ENCODE measurements at places on chromosomes 1 and 21.

- no peak for DNase-seq
These were observed 82.6 kb downstream of the VWA5B1 start for GRCh38 chr1:20373286-20373685.

- no peak for DNase-seq
These were observed 8.3 kb downstream of the ELF3 start for GRCh38 chr1:202018468-202019234.

GRCh38 chr1:30384286-30385245 lies 338.8 kb downstream of the MATN1 start:
- DNase-seq, result no peak

GRCh38 chr1:35577071-35577998 lies 4.2 kb downstream of the TFAP2E start:
- no peak for DNase-seq

DNA sequence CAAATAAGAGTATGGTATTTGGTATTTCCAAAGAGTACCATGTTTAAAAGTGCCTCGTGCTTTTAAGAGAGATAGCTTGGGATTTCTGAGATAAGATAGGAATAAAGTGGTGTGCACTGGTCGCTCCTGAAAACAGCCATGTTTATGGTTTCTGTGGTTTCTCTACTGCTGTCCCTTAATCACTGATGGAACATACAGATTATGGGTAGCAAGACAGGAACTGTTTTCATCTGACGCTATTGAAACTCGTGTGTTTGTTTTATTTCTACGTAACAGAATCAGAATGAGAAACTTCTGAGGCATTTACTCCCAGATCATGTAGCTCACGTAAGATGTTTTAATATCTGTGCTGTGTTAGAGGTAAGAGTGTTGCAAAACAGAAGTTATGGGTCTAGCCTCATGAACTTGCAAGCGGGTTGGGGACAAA lies 126.0 kb downstream of the KIAA0319L start:
- DNase-seq, result no peak

- DNase-seq, result no peak
These were observed 20.3 kb upstream of the PTGFRN start for GRCh38 chr1:116889380-116889779.

GRCh38 chr21:15966231-15966630 lies 236.4 kb downstream of the USP25 start:
- DNase-seq, result no peak

GRCh38 chr1:62905872-62906271 lies 121.9 kb downstream of the ATG4C start:
- no peak for DNase-seq

DNA sequence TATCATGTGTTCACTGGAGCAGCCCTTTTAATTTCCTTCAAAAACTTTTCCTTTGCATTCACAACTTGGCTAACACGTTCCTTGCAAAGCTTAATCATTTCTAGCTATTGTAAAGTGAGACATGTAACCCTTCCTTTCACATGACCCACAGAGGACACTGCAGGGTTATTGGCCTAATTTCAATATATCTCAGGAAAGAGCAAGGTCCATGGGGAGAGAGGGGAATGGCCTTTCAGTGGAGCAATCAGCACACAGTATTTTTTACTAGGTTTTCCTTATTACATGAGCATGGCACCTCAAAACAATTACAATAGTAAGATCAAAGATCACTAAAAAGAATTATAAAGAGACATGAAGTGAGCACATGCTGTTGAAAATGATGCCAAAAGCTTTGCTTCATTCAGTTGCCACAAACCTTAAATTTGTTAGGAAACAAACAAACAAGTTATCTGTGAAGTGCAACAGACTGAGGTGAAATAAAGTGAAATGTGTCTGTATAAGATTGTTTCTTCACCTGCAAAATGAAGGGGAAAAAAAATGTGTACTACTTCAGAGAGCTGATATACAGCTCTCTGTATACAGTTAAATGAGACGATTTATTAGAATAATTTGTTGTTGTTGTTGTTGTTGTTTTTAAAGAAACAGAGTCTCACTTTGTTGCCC lies 61.5 kb downstream of the EIF4G3 start:
- DNase-seq, result no peak

GRCh38 chr1:22350171-22350923 lies 101.3 kb upstream of the ZBTB40 start:
- DNase-seq, result no peak

GRCh38 chr1:43438953-43439581 lies 14.7 kb downstream of the HYI start:
- no peak for DNase-seq

- DNase-seq, result no peak
These were observed 23.6 kb upstream of the ZNF362 start for GRCh38 chr1:33232716-33233115.

DNA sequence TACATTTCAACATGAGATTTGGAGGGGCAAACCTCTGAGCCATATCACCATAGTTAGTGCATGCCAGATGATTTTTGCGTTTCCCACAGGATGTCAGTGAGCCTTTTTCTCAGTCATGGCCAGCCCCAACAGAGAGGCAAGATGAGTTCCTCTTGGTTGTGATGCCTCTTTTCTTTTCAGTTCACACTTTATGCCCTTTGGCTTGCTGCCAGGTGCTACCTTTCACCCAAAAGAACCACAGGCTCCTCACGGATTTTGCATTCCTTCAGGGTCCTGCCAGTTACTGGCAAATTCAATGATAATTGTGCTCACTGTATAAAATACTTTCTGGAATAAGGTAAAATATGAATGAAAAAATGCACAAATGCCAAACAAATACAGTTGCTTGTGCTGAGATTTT lies 411.3 kb downstream of the KIF26B start:
- DNase-seq, result no peak

- no peak for DNase-seq
These were observed 141.4 kb downstream of the CNIH3 start for GRCh38 chr1:224757508-224757907.

GRCh38 chr1:79760531-79760930 lies 754.0 kb upstream of the ADGRL4 start:
- DNase-seq, result no peak

DNA sequence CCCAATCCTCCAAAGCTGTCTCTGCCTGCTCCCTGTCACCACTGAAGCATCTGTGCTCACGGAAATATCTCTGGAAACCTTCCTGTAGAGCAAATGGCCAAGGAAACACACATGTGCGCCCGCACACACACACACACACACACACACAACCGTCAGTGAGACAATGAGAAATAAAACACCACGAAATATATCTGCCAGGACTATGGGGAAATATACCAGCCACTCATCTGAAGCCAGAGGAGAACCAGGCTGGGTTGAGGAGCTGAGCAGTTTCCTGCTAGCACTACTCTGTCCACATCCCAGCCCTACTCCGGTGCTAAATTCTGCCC lies 25.1 kb upstream of the PLXNA2 start:
- DNase-seq, result no peak

DNA sequence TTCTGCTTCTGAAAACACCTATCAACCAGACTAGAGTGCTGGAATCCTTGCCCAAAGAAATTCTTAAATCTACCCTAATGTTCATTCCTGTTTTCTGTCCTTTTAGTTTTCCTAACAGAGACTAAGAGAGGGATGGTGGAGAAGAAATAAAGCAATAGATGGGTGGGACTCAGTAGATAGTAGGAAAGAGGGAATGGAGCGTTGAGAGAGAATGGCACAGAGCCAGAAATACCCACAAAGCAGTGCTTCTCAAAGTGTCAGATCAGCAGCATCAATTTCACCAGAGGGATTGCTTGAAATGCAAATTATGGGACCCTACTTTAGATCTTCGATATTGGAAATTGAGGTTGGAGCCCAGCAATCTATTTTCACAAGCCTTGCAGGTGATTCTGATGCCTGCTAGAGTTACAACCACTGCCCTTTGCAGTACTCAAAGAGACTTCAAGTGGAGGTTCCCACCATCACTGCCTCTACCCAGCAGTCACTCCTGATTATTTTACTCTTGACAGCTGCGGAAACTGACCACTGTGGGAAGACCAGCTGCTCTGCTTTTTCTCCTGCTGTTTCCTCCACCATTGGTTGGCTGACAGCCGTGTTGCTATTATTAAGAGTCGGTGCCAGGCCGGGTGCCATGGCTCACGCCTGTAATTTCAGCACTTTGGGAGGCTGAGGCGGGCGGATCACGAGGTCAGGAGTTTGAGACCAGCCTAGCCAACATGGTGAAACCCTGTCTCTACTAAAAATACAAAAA lies 11.4 kb upstream of the PRPF3 start:
- no peak for DNase-seq

DNA sequence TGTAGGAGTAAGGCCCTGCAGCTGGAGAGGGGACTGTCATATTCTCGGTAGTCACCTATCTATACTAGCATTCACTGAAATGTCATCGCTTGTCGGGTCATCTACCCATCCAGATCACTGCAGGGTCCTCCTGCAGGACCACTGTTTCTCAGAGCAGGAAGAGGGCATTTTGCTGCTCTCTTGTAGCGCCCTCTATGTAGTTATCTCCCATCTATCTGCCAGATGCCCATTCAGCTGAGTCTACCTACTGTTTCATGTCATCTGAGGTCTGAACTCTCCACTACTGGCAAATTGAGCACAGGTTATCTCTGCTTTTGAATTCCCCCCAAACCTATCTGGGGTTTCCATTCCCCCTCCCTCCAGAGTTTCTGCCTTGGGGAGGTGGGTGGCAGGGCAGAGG lies 258.2 kb upstream of the FOXD3 start:
- DNase-seq, result no peak

DNA sequence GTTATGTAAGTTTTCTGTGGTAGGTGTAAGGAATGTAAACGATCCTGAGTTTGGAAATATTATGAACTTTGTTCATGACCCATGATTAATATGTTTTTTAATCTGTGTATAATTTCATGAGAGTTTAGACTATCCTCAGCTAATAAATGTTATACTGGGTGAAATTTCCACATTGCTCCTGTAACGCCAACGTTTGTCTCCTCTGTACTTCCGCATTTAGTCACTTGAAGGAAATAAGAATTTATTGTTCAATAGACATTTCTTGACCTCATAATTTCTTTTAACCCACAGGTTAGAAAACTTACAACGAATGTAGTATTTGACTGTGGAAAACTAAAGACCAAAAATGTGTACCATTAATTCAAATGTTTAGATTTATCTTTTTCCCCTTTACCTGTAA lies 876 bp downstream of the KCNJ15 start:
- no peak for DNase-seq

- no peak for DNase-seq
These were observed 5.8 kb downstream of the TINAGL1 start for GRCh38 chr1:31581821-31582810.

- no peak for DNase-seq
These were observed 553.4 kb downstream of the LTN1 start for GRCh38 chr21:28439251-28439650.

DNA sequence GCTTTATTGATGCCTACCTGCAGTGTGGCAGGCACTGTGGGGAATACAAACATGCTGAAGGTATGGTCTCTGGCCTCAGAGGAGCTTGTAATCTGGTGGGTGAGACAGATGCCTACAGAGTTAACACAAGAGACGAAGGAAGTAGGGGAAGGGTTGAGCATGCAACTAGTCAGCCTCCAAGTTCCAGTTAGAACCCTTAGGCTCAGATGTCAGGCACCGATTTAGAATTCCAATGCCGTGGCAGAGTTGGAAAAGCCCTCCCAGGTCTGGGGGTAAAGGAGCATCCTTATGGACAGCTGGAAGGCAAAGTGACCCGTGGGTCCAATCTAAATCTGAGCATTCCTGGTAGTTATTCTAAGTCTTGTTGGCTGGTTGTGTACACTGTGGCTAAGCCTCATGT lies 132.9 kb upstream of the GJB5 start:
- DNase-seq, result peak; percentile 20

DNA sequence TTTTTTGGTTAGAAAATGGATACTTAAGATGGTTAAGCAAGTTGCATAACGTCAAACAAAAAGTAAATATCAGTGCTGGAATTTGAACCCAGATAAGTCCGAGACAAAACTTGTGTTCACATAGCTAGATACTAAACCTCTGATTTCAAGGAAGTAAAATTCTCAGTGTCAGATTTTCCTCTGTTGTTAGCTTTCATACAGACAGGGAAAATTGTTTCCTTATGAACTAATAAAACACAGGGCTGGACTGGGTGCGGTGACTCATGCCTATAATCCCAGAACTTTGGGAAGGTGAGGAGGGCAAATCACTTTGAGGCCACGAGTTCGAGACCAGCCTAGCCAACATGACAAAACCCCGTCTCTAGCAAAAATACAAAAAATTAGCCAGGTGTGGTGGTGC lies 51.3 kb downstream of the PCNX2 start:
- no peak for DNase-seq

GRCh38 chr1:31203215-31203614 lies 36.5 kb downstream of the NKAIN1 start:
- no peak for DNase-seq

GRCh38 chr1:67535474-67535873 lies 105.3 kb upstream of the SERBP1 start:
- DNase-seq, result peak; percentile 75
